Activated naive CD4-positive, alpha-beta T cell treated with anti-CD3 and anti-CD28 coated beads, Interleukin-2, amount 50 U/mL, for 16 hours (primary cell): ENCODE measurements at places on chromosomes 16 and 17.

- DNase-seq: no peak
Measured at GRCh38 chr17:36667922-36668321, 66.5 kb downstream of the MRM1 start.

DNA sequence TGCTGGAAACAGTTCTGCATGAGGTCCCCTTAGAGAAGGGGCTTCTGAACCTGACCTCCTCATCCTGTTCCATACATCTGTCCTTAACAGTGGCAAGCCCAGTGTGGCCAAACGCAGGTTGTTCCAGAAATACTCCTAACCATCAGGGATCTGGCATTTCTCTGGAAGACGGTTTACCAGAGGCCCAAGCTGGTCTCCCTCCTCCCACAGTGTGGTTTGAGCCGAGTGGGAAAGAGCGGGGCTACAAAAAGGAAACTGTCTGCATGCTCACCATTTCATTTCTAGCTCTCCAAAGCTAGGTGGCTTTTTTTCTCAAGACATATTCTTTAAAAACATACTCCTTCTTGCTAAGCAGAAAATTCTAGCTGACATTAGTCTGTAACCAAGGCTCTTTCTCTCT, 6.0 kb downstream of the MXRA7 start:
- DNase-seq: no peak

GRCh38 chr17:44354582-44355561, 8.8 kb downstream of the FAM171A2 start:
- peak; percentile 70 for DNase-seq

DNA sequence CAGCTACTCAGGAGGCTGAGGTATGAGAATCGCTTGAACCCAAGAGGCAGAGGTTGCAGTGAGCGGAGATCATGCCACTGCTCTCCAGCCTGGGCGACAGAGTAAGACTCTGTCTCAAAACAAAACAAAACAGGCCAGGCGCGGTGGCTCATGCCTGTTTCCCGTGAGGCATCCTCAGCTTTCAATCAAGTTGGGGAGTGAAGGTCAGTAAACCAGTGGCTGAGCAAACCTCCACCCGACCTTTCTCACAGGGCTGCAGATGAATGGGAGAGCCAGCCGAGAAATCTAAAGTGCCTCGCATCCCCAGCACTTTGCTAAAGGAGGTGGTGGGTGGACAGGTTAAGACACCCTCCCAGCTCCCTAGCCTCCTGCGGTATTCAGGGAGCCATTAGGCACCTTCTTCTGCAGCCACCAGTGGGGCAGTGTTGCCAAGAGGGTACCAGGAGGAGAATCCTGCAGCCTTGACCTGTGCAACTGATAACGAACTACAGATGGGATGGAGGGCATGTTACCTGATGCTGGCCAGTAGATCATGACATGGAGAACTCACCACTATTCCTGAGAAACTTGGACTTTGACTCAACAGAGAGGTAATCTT, 59.0 kb downstream of the KPNA2 start:
- no peak for DNase-seq

DNA sequence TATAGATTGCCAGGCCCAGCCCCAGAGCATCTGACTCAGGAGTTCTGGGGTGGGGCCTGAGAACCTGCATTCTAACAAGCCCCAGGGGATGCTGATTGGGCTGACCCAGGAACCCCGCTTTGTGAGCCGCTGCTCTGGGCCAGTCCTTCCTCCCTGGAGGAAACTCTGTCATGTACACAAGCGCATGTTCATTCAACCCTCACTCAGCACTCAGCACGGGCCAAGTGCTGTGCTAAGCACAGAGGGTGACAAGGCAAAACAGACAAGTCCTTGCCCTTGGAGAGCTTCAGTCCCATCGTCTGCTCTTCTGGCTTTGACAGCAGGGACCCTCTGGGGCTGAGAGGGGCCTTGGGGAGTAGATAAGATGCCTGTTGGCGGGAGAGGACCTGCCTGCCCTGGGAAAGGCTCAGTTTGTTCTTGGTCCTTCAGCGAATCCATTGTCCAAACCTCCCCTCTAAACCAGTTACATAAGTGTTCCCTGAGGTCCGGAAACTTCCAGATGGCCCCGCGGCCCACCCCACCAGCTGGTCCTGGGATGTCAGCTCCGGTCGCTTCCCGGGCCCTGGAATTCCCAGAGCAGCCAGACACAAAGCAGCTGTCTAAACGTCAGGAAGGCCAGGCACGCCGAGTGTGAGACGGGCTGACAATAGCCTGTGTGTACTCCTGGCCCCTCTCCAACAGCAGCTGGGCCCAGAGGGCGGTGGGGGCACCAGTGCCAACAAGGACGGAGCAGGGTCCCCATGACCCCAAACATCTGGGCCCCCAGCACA, 88.8 kb downstream of the ZDHHC7 start:
- DNase-seq: no peak

GRCh38 chr17:29007860-29008455, 2.1 kb upstream of the SEZ6 start:
- DNase-seq: no peak

DNA sequence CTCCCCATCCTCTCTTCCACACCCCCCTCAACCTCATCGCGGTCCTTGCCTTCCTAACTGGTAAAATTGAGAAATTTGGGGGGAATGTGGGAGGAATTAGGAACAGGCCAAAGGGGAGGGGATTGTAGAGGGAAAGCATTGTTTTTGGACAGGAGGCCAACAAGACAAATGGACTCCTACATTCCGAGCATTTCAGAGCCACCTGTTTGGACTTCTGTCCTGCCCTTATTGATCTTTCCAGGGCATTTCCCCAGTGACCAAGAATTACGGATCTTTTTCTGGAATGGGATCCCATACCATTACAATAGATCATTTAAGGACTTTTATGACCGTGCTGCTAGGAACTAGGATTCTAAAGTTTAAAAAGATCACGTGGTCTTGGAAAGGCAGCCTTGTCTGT, 221.3 kb upstream of the ASIC2 start:
- DNase-seq: no peak

DNA sequence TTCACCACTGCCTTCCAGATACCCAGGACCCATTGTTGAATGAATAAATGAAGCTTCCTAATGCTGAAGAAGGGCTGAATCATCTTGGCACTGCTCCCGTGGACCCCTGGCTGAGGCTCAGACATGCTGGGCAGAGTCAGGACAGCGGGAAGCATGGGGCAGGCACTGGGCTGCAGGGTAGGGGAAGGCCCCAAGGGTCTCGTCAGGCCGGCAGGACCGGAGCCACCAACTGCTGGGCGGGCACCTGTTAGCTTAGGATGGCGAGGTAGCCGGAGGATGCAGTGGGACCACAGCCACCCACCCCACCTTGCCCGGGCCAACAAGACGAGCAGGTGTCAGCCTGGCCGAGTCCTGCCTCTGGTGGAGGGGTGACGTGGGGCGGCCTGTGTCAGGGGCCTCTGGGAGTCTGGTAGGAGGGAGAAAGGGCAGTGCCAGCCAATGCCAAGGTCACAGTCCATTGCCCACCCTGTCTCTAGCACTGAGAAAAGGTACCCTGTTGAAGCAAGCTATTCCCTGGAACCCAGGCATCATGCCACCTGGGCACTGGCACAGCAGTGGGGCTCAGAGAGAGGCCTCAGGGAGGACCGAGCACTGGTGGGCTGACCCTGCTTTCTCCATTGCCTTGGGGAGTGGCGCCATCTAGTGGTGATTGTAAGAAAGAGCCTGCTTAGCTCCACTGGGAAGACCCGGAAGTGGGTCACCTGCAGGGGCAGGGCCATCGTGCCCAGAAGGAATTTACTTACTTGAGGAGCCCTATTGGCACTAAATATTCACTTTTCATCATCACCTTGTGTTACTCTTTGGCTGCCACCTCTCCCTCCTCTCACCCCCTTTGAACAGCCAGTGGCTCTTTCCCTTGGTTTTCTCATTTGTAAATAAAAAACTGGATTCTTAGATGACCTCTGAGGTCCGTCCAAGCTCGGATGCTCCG, 3.0 kb upstream of the DLX3 start:
- DNase-seq: peak; percentile 80

DNA sequence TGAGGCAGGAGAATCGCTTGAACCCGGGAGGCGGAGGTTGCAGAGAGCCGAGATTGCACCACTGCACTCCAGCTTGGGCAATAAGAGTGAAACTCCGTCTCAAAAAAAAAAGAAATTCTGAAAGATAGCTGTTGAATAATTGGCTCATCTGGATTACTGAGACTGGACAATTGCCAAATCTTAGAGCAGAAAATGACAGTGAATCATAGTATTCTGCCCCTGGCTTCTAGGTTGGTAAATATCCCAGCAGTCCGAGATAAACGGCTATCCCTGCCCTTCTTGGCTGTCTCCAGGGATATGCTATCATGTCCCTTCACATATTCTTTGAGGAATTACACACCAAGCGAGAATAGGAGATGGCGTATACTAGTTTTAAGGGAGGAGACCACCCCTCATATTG, 35.5 kb upstream of the METTL16 start:
- DNase-seq: no peak

GRCh38 chr17:7173687-7174602, 5.2 kb downstream of the ASGR1 start:
- DNase-seq: peak; percentile 58
